ENCODE measurements at places on chromosomes 4 and X. TPM values are rescaled to one million over a fixed set of nuclear protein-coding genes. Genes with fewer than 3 reads are reported as not detected.

- no peak for DNase-seq
- H3K27me3 ChIP-seq = no peaks in the 10 kb centered on the region
- no peaks in the 10 kb centered on the region for H3K36me3 ChIP-seq
- no peak overlapping the region for H3K4me3 ChIP-seq
- H3K4me1 ChIP-seq = peaks cover 8% of the 10 kb centered on the region
Observed at GRCh38 chrX:69015156-69015555, 150.1 kb downstream of the PJA1 start.

DNA sequence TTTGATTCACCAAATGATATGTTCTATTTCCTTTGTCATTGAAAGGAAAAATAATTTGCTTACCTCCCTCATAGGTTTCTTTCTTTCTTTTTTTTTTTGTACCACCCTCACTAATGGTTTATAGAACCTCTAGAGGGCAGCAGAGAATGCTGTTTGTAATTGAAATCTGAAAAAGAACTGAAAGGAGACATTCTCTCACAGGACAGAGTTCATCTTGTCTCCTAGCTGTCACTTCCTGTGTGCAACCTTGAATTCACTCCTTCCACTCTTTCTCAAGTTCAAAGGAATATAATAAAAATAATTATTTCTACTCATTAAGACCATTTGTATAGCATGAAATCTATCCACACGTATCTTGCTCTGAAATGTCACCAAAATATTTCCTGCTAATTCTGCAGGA is 51.0 kb downstream of the GUCY1B1 start:
- no peak overlapping the region for H3K4me3 ChIP-seq
- H3K36me3 ChIP-seq = no peaks in the 10 kb centered on the region
- no peak for DNase-seq
- no peak overlapping the region for H3K27ac ChIP-seq

- H3K4me1 ChIP-seq = peaks cover 21% of the 10 kb centered on the region
- H3K4me3 ChIP-seq = no peak overlapping the region
- H3K36me3 ChIP-seq = no peaks in the 10 kb centered on the region
- peak; percentile 48 for DNase-seq
- H3K27ac ChIP-seq = peak overlapping the region; percentile 71
- no peaks in the 10 kb centered on the region for H3K27me3 ChIP-seq
Observed at GRCh38 chr4:99047710-99048109, 40.9 kb downstream of the ADH5 start.

DNA sequence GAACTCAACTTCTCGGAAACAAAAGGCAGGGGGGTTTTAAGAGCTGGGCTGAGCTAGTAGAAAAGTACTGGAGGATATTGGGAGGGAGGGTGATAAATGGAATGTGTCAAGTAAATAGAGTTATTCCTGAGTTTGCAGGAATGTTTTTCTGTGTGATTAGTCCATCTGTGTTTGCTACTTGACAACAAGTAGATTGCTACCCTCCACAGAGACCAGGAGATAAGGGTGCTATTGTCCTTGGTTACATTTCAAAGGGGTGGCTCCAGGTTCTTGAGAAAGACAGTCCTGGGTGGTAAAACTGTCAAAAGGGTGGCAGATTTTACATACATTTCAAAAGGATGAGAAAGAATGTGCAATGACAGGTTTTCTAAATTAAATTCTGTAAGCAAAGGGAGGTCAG is 181.2 kb upstream of the PPP3CA start:
- H3K27me3 ChIP-seq = no peaks in the 10 kb centered on the region
- no peaks in the 10 kb centered on the region for H3K4me1 ChIP-seq
- H3K27ac ChIP-seq = no peak overlapping the region

GRCh38 chrX:18422886-18423285 is 2.5 kb upstream of the CDKL5 start:
- H3K4me1 ChIP-seq = no peaks in the 10 kb centered on the region
- H3K27ac ChIP-seq = no peak overlapping the region
- no peaks in the 10 kb centered on the region for H3K36me3 ChIP-seq
- H3K27me3 ChIP-seq = no peaks in the 10 kb centered on the region

- H3K4me3 ChIP-seq = peak overlapping the region; percentile 76
- H3K27me3 ChIP-seq = no peaks in the 10 kb centered on the region
- peak overlapping the region; percentile 85 for H3K27ac ChIP-seq
- no peaks in the 10 kb centered on the region for H3K36me3 ChIP-seq
- H3K4me1 ChIP-seq = no peaks in the 10 kb centered on the region
Observed at GRCh38 chr4:72569719-72570235, 756 bp upstream of the ADAMTS3 start.

The BEX5 gene
- 20.7 TPM for total RNA-seq

The TMPRSS11A gene
- 0.06 TPM for total RNA-seq

The MAGEA8 gene
- total RNA-seq = 1.1 TPM
